Cerebellar cortex (tissue), 1 donor: ENCODE measurements at places on chromosomes 4 and X.

GRCh38 chr4:164765833-164766232 is 11.9 kb downstream of the SMIM31 start:
- no peak for DNase-seq

DNA sequence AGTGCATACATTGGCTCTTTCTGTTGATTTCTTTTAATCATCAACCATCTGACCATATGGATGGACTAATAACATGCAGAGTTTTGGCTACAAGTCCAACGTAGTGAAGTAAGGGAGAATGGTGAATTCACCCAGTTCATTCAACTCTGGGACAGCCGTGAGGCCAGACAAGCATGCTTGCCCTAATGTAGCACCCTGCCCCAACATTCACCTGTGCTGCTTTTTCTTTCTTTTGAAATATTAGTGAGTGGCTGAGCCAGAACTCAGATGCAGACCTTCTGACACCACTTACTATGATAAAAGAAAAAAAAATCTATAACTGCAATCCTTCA is 17.5 kb downstream of the ARSJ start:
- peak; percentile 73 for DNase-seq

DNA sequence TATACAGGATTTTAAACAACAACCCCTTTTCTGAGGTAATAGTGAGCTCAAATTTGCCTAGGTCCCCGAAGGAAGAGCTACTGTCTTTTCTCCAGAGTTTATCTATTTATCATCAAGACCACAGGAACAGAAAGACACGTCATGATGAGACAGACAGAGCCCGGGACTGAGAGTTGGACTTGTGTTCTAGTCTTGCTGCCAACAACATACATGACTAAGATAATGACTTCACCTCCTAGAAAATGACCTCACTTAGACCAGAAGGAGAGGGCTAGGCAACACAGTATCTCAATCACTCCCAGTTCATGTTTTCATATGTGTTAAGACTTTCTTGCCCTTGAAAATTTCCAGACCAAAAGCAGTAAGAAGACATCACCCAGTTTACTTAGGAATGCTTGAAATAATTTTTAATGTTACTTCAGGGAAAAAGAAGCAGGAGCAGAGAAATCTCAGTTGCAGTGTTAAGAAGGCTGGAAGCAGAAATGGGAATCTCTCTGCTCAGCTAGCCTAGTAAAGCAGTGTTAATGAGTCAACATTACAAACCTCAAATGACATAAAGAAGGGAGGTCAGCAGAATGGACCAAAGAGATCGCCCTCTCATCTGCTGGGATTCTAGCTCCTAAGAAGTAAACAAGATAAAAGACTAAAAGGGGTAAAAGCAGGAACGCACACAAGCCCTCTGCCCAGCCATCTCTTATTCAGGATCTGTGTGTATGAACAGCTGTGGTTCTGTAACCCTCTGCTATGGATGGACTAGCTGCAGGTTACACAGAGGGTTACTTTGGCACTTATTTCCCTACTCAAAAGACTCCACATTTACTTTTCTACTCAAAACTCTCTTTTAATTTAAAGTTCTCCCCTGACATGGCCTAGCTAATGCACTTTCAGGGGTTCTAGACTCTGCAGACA is 24.8 kb downstream of the PDGFC start:
- no peak for DNase-seq

- no peak for DNase-seq
Measured at GRCh38 chr4:33696041-33696440, 2548.3 kb downstream of the ARAP2 start.

GRCh38 chrX:3268829-3269228 is 77.6 kb downstream of the MXRA5 start:
- no peak for DNase-seq

- no peak for DNase-seq
Measured at GRCh38 chr4:72318421-72319170, 250.4 kb downstream of the ADAMTS3 start.

- no peak for DNase-seq
Measured at GRCh38 chr4:93334003-93334402, 494.6 kb upstream of the ATOH1 start.

GRCh38 chrX:19331831-19332230 is 11.9 kb upstream of the PDHA1 start:
- DNase-seq: no peak

DNA sequence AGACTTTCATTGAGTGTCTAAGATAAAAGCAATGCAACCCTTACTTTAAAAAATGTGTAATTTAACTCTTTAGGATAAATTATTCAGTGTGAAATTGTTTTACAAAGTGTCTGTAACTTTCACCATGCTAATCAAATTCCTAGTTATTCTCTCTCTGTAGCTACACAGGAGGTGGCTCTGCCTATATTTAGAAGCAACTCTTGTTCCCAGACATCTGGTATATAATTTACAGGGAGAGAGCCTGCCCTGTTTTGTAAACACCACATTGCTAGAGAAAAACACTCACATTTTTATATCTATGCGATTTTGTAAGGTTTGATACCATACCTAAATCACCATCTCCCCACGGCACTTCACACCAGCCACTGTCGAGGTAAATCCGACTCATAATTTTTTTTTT is 35.5 kb upstream of the SPATA4 start:
- peak; percentile 81 for DNase-seq

- DNase-seq: no peak
Measured at GRCh38 chrX:39204945-39205344, 403.7 kb downstream of the MID1IP1 start.

GRCh38 chr4:136302566-136302965 is 1229.7 kb downstream of the PCDH18 start:
- no peak for DNase-seq
